ENCODE measurements at places on chromosomes 7 and 10. TPM values are rescaled to one million over a fixed set of nuclear protein-coding genes. Genes with fewer than 3 reads are reported as not detected.

GRCh38 chr7:126728967-126729366 lies 523.8 kb downstream of the GRM8 start:
- no peak overlapping the region for H3K4me3 ChIP-seq
- DNase-seq = no peak
- H3K36me3 ChIP-seq = no peaks in the 10 kb centered on the region

DNA sequence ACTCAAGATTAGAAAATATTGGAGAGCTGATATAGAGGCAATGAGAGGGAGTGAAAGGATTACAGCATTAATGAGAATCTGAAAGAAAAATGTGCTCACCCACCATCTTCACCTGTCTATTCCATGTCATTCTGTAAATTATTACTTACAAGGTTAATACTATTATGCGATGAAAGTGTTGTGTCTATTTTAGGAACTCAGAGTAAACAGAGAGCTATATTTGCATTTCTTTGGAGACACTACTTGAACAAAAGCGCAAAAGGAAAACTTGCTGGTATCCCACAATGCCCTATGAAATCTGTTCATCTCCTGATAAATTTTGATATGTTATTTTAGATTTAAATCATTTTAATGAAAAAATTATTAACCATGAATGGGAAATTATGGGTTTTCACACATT lies 196.1 kb downstream of the ZEB1 start:
- H3K27me3 ChIP-seq = no peaks in the 10 kb centered on the region
- no peak overlapping the region for H3K4me3 ChIP-seq
- no peaks in the 10 kb centered on the region for H3K36me3 ChIP-seq
- H3K27ac ChIP-seq = no peak overlapping the region
- no peak for DNase-seq

Gene GDF2
- not detected for total RNA-seq

Gene PITX3
- 1.9 TPM for total RNA-seq

Gene CPEB3
- 3.0 TPM for total RNA-seq

Gene PRPS1L1
- total RNA-seq = not detected

DNA sequence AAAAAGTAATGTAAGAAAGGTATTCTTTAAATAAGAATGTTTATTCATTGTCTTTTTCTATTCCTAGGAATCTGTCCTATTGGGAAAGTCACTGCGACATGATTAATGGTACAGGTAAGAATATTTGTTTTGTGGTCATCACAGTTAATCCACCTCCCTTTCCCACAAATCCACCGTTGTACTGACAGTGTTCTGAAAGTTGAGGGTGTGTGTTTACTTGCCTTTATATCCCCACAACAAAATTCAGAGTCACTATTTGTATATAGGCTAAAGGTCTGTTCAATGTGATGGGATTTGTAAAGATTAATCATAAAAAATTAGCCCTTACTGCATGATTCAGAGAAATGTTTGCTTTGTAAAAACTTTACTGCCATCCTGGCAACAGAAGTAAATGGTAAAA lies 27.9 kb downstream of the CD36 start:
- no peak overlapping the region for H3K4me3 ChIP-seq
- H3K27ac ChIP-seq = no peak overlapping the region
- no peak for DNase-seq

Gene IFIT2
- total RNA-seq = 1.0 TPM

GRCh38 chr10:111545861-111546605 lies 469.2 kb downstream of the ADRA2A start:
- H3K36me3 ChIP-seq = no peaks in the 10 kb centered on the region
- H3K4me1 ChIP-seq = no peaks in the 10 kb centered on the region
- H3K27ac ChIP-seq = no peak overlapping the region
- H3K4me3 ChIP-seq = no peak overlapping the region
- no peak for DNase-seq

DNA sequence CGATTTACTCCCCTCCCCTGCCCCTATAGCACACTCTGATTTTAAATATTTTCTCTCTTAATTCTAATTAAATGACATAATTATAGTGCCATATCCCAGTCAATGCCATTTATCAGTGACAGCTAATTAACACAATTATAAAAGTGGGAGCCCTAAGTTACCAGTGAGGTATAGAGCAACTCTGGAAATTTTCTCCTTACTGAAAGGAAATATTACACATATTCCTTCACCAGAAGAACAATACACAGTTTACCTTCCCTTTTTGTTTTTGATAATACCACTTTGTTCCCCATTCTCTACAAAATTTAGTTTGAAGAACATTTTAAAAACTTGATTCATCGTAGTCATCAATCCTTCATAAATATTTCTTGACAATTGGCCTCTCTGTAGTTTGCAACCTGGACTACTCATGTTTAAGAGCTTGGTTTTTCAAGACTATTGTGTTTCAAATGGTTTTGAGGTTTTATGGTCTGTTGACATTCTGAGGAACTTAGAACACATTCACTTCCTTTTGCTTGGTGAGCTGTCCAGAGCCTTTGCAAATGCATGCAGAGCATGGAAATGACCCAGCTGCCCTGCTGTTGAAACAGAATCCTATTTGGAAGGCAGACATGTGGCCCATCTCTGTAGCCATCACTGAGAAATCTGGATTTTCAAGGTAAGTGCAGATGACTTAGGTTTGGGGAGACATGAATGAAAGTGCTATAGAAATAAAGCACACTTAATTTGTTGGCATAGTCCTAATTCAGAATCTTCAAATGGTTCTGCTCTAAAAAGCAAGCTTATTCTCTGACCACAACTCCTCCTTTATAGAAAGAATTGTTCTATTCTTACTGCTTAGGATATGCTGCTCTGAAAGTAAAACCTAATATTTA lies at the start of gene GPR141:
Gene GPR141 (plus strand): TSS at position 521 of the 875 bp plus-strand sequence. CDS start 56,628 bp downstream, outside the sequence.
- H3K27me3 ChIP-seq = peaks cover 5% of the 10 kb centered on the region
- no peak within 1 kb of the TSS for H3K4me3 ChIP-seq
- no peak within 1 kb of the TSS for H3K27ac ChIP-seq

- no peaks in the 10 kb centered on the region for H3K27me3 ChIP-seq
- H3K4me3 ChIP-seq = peak overlapping the region; percentile 52
- H3K36me3 ChIP-seq = no peaks in the 10 kb centered on the region
- peak overlapping the region; percentile 91 for H3K27ac ChIP-seq
- no peak for DNase-seq
Measured at GRCh38 chr10:21526860-21527597, 1.5 kb upstream of the SKIDA1 start.

Gene SERPINE1
- 12.8 TPM for total RNA-seq

Gene UPK3B
- total RNA-seq = 2.3 TPM

DNA sequence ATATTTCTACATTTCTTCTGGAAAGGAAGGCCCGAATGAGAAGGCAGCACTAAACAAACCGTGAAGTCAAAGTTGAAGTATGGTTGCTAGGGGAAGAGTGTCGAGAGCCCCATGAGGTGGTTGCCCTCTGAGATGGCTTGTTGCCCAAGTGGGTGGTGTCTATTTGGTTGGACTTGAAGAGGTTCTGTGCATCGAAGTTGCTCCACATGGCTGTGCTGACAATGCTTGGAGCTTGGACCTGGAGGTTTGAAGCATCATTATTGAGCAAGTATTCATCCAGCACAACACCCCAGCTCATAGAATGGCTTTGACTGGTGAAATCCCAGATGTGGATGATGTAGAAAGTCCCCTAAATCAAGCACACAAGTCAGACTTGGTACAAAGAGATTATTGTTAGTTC lies 165.2 kb upstream of the CDCA7L start:
- no peaks in the 10 kb centered on the region for H3K27me3 ChIP-seq
- H3K27ac ChIP-seq = no peak overlapping the region
- no peak for DNase-seq
- H3K4me1 ChIP-seq = no peaks in the 10 kb centered on the region

- H3K4me3 ChIP-seq = no peak overlapping the region
- H3K27ac ChIP-seq = no peak overlapping the region
- no peaks in the 10 kb centered on the region for H3K36me3 ChIP-seq
- no peak for DNase-seq
- H3K27me3 ChIP-seq = no peaks in the 10 kb centered on the region
Measured at GRCh38 chr7:81594767-81595166, 175.1 kb downstream of the HGF start.

Gene PLXDC2
- 0.20 TPM for total RNA-seq

Gene FOXP2
- 2.5 TPM for total RNA-seq

- no peak overlapping the region for H3K4me3 ChIP-seq
- H3K27me3 ChIP-seq = no peaks in the 10 kb centered on the region
- H3K4me1 ChIP-seq = no peaks in the 10 kb centered on the region
- H3K36me3 ChIP-seq = no peaks in the 10 kb centered on the region
- H3K27ac ChIP-seq = no peak overlapping the region
Measured at GRCh38 chr10:36455526-36456133, 669.8 kb upstream of the ANKRD30A start.

- no peak overlapping the region for H3K27ac ChIP-seq
- no peak for DNase-seq
- H3K27me3 ChIP-seq = no peaks in the 10 kb centered on the region
- H3K4me3 ChIP-seq = no peak overlapping the region
- H3K4me1 ChIP-seq = no peaks in the 10 kb centered on the region
- H3K36me3 ChIP-seq = no peaks in the 10 kb centered on the region
Measured at GRCh38 chr10:30803892-30804322, 174.4 kb upstream of the LYZL2 start.

DNA sequence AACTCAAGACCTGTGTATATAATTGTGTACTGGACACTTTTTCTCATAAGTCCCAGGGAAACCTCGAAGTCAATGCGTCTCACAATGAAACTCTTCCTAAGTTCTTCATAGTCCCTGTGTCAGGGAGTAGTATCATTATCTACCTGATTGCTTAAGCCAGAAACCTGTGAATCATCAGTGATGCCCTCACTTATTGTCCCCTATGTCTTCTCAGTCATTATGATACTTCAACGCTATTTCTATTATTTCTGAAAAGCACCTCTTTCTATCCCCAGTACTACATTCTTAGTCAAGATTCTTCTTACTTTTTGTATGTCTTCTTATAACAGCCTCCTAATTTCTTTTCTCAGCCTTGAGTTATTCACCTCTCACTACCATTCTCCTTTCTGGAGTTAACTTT lies 94.3 kb downstream of the OTUD1 start:
- no peaks in the 10 kb centered on the region for H3K4me1 ChIP-seq
- no peak overlapping the region for H3K27ac ChIP-seq
- peaks cover 22% of the 10 kb centered on the region for H3K27me3 ChIP-seq
- H3K36me3 ChIP-seq = no peaks in the 10 kb centered on the region
- H3K4me3 ChIP-seq = no peak overlapping the region

Gene PNPLA8
- 12.9 TPM for total RNA-seq

DNA sequence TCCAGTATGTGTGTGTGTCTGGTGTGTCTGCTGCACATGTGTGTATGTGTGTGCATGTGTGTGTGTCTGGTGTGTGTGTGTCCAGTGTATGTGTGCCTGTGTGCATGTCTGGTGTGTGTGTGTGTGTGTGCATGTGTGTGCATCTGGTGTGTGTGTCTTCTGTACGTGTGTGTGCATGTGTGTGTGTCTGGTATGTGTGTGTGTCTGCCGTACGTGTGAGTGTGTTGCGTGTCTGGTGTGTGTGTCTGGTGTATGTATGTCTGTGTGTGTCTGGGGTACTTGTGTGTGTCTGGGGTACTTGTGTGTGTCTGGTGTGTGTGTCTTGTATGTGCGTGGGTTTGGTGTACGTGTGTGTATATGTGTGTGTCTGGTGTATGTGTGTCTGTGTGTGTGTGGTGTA lies 289.1 kb upstream of the SHH start:
- DNase-seq = no peak
- H3K27ac ChIP-seq = no peak overlapping the region
- no peak overlapping the region for H3K4me3 ChIP-seq
- H3K36me3 ChIP-seq = no peaks in the 10 kb centered on the region

- H3K27ac ChIP-seq = no peak within 1 kb of the TSS
- DNase-seq = no peak
- H3K4me1 ChIP-seq = no peaks in the 10 kb centered on the region
- H3K36me3 ChIP-seq = no peaks in the 10 kb centered on the region
Measured at GRCh38 chr7:124032369-124033094, at the start of gene TMEM229A. TSS of gene TMEM229A (minus strand) at chr7:124033067. CDS start at chr7:124033003, 64 bp downstream.

Gene TMEM270
- total RNA-seq = 1.1 TPM

DNA sequence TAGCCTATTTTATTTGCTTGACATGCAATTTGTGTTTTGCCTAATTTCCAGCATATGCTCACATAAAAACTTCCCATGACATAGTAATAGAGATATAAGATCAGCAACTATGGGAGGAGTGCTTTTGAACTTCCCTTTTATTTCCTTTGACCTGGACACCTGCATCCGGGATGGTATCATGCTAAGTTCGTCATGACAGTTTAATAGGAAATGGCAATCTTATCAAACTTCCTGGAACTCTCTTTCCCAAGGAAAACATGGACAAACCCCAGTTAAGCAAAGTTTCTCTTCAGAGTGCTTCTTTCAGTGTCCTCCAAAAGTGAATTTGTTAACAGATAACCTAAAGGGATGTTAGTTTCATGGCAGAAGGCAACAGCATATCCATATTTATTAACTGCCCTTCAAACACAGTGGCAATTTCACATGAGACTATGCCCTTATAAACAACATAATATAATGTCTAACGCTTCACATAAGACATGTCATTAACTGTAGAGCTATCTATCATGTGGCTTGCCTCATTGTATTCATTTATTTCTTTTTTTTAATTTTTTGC lies 474.7 kb upstream of the SEMA3A start:
- H3K4me3 ChIP-seq = no peak overlapping the region
- no peaks in the 10 kb centered on the region for H3K36me3 ChIP-seq
- H3K27me3 ChIP-seq = no peaks in the 10 kb centered on the region

- no peaks in the 10 kb centered on the region for H3K36me3 ChIP-seq
Measured at GRCh38 chr10:112677689-112678088, 230.7 kb downstream of the VTI1A start.

Gene TSPAN33
- total RNA-seq = 22.2 TPM

- no peak for DNase-seq
- no peak overlapping the region for H3K4me3 ChIP-seq
- H3K36me3 ChIP-seq = no peaks in the 10 kb centered on the region
Measured at GRCh38 chr7:108598153-108598552, 28.5 kb downstream of the DNAJB9 start.

DNA sequence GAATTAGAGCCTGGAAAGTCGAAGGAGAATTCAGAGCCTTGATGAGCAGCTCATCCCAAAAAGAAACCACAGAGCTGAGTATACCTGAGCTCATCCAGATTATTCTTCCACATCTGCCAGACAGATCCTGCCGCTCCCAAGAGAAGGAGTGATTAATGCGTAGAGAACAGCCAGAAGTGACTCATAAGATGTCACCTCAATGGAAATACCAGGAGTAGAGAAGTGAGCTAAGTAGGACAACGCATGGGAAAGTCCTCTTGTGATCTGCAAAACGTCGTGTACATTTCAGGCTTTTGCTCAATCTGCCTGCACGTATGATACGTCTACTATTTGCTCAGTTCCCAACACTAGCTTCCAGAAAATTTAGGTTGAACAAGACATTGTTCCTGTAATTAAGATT lies 230.5 kb upstream of the AUTS2 start:
- no peaks in the 10 kb centered on the region for H3K27me3 ChIP-seq
- no peak for DNase-seq
- no peaks in the 10 kb centered on the region for H3K4me1 ChIP-seq
- no peak overlapping the region for H3K27ac ChIP-seq

Gene LIPN
- total RNA-seq = not detected

- H3K27ac ChIP-seq = no peak overlapping the region
- no peak overlapping the region for H3K4me3 ChIP-seq
- no peaks in the 10 kb centered on the region for H3K4me1 ChIP-seq
- H3K36me3 ChIP-seq = peaks cover 9% of the 10 kb centered on the region
- DNase-seq = no peak
Measured at GRCh38 chr10:125004571-125005311, 62.8 kb downstream of the ZRANB1 start.
